Fibroblast of the aortic adventitia (primary cell): ENCODE measurements at places on chromosomes 3 and 15. TPM values are rescaled to one million over a fixed set of nuclear protein-coding genes. Genes with fewer than 3 reads are reported as not detected.

The GABRB3 gene
- 0.81 and 2.2 TPM in 2 replicates for total RNA-seq

The LMAN1L gene
- total RNA-seq, result not detected in 2 replicates

The TRAK1 gene
- 23.2 and 51.6 TPM in 2 replicates for total RNA-seq

The DTX3L gene
- total RNA-seq, result 33.5 and 39.6 TPM in 2 replicates

The LRRIQ4 gene
- total RNA-seq, result 0.09 TPM in 1 of 2 replicates, not detected in the other

The LRTM1 gene
- total RNA-seq, result not detected in 2 replicates

The SELENOK gene
- total RNA-seq, result 18.3 and 25.9 TPM in 2 replicates
